Activated CD4-positive, alpha-beta T cell treated with anti-CD3 and anti-CD28 coated beads for 48 hours (primary cell): ENCODE measurements at places on chromosomes 12 and 14.

DNA sequence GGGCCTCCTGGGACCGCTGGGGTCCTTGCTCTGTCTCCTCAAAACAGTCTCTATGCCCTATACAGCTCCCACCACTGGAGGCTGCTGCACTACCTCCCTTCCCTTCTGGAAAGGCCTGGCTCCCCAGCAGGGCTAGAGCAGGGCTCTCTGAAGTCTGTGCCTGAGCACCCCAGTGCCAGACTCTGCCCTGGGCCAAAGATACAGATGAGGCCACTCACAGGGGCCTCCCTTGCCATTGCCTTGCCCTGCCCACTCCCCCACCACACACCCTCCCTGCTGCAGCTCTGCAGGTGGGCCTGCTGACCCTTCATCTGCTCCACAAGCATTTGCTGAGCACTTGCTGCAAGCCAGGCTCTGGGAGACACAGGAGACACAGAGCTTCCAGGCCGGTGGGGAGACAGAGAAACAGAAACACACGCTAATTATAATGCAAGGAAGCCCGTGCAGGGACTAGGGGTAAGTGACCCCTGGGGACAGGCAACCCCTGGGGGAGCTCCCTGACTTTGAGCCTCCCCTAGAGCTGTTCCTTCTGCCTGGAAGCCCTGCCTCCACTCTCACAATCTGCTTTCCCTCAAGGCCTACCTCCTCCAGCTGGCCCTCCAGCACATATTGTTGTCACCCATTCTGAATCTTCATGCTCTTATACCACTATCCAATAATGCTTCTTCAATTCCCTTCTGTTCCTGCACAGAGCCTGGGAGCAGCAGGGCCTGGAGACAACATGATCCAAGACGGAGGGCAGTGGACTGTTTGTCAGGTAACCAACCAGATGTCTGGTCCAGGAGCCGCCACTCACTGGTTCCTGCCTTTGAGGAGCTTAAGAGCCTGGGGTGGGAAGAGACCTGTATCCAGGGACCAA lies 32.6 kb upstream of the PNMA1 start:
- DNase-seq: no peak

- DNase-seq: no peak
These were observed 51.0 kb downstream of the VWF start for GRCh38 chr12:6073426-6073825.

DNA sequence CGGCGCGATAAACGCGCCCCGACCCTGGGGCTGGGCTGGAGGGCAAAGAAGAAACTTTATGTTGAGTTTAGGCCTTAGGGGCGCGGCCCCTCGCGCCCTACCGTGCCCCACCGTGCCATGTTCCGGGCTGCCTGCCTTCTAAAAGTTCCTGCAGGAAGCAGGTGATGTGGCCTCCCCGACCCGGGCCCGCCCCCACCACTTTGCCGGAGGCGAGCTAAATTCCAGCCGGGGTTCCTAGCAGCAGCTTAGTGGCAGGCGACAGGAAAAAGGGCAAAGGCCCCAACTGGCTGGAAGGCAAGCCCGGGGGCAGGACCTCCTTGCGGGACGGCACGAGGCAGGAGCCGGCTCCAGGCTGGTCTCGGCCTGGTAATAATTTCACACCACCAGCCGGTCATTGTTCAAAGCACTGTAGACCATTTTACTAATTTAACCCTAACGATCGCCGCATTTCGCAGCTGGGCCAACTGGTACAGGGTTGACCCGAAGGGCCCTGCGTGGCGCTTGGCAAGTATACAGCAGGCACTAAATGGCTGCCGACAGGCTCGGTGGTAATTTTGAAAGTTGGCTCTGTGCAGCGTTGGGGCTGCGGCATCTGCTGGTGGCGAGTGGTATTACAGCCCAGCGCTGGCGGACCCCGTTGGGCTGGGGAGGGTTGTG lies 895 bp upstream of the CCDC88C start:
- peak; percentile 89 for DNase-seq

DNA sequence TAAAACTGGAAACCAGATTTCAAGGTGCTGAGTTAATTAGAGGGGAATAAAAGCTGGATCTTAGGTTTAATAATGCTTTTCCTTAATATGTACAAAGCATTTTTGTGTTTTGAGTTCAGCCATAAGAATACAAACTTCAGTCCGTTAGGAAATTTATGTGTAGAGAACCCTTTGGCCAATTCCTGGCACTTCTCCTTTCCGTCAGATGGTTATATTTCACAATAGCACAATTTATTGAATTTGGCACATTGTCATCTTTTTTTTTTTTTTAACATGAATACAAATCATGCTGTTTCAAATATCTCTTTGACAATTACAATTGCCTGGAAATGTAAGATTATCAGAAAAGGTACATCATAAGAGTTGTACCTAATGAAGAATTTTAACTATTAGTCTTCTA lies 56.2 kb upstream of the DDHD1 start:
- no peak for DNase-seq

DNA sequence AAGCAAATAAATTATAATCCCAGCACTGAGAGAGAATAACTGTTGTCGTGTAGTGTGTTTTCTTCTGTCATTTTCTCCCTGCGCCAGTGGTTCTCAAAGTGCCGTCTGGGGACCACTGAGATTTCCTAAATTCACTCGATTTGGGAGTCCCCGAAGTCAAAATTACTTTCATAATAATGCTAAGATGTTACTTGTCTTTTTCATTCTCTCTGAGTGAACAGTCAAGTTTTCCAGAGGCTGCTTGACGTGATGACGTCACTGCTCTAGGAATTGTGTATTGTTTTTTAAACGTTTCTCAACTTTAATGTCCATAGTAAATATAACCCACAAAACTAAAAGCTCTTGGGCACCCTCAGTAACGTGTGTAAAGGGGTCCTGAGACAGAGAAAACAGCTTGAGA lies 796 bp upstream of the POP5 start:
- DNase-seq: peak; percentile 13

- no peak for DNase-seq
These were observed 7.3 kb downstream of the ITFG2 start for GRCh38 chr12:2819810-2820209.

DNA sequence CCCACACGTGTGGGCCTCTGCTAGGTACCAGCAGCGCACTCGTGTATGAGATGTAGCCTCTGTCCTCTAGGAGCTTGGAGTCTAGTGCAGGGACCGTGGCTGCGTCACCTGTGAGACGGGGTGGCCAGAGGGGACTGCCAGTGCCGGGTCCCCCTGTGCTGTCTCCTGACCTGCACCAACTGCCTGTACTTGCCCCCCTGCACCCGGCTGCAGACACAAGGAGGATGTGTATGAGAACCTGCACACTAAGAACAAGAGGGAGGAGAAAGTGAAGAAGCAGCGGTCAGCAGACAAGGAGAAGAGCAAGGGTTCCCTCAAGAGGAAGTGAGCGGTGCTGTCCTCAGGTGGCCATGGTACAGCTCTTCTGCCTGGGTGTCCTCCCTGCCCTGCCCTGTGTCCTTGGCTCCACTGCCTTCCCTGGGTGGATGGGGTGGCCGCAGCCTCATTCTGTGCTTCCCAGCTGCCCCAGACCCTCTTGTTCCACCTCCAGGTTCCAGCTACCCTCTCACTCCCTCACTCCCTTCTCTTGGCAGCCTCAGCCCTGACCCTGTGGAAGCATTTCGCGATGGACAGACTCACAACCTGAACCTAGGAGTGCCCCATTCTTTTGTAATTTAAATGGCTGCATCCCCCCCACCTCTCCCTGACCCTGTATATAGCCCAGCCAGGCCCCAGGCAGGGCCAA lies 9.6 kb downstream of the PTPN6 start:
- DNase-seq: peak; percentile 43

DNA sequence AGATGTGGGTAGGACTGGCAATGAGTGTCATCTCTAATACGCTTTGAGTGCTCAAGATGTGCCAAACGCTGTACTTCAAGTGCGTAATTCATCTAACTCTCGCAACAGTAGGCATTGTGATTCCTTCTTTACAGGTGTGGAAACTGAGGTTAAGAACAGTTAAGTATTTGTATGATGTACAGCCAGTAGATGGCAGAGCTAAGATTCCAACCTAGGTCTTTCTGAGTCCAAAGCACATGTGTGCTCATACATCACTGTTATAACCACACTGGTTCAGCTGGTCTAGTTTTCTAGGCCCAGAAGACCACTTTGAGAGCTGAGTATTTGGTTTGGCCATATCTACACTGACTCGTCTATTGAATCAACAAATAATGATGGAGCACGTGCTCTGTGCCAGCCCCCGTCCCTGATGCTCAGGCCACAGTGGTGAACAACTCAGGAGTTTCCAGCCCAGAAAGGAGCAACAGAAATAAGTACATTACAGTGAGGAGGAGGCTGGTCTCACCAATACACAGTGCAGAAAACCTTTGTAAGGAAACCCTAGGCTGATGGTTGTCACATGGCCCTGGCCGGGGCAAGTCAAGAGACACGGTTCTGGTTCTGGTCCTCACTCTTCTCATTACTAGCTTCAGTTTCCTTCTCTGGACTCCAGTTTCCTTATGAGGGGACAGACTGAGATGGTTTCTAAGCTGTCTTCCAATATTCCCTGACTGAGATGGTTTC lies 69.3 kb upstream of the SCN8A start:
- DNase-seq: no peak

DNA sequence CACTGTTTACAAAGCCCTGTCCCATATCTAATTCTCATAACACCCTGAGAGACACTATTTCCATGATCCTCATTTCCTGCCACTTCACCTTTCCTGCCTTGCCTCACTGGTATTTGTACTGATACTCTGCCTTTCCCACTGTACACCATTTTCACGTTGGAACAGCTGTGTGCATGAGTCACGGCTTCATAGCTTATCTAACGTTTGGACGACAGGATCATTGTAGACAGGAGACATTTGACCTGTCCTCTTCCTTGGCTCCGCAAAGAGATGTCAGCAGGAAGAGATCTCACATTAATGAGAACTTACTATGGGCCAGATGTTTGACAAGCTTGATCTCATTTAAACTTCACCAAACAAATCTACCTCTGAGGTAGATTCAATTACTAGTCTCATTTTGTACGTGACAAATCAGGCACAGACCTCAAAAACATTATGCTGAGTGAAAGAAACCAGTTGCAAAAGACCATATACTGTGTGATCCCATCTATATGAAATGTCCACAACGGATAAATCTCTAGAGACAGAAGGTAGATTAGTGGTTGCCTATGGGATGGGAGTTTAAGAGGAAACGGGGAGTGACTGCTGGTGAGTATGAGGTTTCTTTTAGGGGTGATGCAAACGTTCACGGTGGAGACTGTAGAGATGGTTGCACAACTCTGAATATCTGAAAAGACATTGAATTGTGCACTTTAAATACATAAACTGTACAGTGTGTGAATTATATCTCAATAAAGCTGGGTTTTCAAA lies 71.2 kb downstream of the KCNK13 start:
- no peak for DNase-seq

DNA sequence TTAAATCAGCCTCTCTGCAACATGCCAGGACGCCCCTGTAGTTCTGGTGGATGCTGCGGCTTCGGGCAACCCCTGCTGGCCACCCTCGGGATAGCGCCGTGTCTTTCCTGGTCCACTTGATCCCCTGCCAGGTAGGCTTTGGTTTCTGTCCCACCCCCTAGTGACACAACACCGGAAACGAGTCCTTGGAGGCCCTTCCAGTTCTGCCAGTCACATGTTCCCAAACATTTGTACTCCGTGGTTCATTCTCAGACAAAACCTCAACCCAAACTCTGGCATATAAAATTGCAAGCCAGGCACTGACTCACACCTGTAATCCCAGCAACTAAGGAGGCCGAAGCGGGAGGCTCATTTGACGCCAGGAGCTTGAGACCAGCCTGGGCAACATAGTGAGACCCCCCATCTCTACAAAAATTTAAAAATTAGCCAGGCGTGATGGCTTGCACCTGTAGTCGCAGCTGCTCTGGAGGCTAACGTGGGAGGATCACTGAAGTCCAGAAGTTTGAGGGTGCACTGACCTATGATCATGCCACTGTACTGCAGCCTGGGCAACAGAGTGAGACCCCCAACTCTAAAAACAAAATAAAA lies 37.0 kb downstream of the RASAL1 start:
- peak; percentile 87 for DNase-seq

DNA sequence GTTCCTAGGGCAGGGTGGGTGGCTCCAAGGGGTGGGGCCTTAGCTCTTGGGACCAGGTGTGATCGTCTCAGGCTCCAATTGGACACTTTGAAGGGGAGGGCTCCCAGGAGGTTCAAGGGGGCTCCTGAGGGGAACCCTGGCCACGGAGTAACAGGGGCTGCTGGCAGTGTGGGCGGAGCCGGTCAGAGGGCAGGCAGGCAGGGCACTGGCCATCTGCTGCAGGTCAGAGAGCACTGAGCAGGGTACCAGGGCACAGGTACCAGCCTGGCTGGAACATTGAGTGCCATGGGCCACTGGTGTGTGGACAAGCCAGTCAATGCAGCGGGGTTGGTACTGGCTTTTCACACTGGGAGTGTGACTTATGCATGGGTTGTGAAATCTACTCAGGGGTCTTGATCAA lies 32.2 kb downstream of the SYNE3 start:
- DNase-seq: no peak

- DNase-seq: no peak
These were observed 21.8 kb upstream of the LRRK2 start for GRCh38 chr12:40203060-40203430.

- no peak for DNase-seq
These were observed 171.1 kb upstream of the ATP2B1 start for GRCh38 chr12:89879766-89880165.

- no peak for DNase-seq
These were observed 14.0 kb upstream of the FBXO33 start for GRCh38 chr14:39446131-39446744.

DNA sequence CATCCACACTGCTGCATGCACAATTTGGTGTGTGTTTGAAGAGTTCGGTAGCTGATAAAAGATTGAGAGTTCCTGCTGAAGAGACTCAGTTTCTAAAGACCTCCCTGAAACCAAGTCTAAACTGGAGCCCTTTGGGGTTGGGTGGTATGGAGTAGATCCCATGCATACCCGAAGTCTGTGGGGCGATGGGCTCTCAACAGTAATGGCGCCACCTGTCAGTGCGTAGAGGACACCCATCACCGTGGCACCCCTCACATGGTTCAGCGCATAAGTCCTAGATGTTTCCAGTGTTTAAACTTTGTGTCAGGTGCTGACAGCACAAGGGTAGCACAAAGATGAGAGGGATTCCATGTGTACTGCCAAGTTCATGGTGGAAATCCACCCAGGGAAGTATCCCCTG lies 85.9 kb downstream of the ESR2 start:
- DNase-seq: no peak

- DNase-seq: no peak
These were observed 44.6 kb upstream of the PPP4R3A start for GRCh38 chr14:91554535-91555332.

GRCh38 chr12:87924149-87924548 lies 105.1 kb downstream of the C12orf50 start:
- DNase-seq: no peak

- DNase-seq: no peak
These were observed 90.8 kb downstream of the AEBP2 start for GRCh38 chr12:19529951-19530636.
